AG09319 (cell line): ENCODE measurements at places on chromosomes 12 and 14.
A peak's percentile ranks its signal among the peaks of the same experiment; 100 is the strongest.

DNA sequence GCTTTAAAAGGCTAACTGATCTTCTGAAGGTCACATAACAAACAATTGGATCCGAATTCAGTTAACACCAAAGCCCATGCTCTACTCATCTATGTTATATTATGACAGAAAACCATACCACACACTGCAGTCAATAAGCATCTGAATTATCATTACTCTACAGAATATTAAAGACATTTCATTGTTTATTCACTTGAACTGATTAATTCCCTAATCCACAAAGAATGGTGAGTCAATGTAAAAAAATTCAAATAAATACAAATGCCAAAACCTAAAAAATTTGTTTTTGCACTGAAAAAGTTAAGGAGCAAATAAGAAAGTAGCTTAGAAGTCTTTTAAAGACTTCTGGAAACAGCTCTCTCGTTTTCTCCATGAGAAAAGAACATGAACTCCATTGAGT lies 13.7 kb downstream of the NID2 start:
- no peak for DNase-seq

- DNase-seq = no peak
Observed at GRCh38 chr12:124039276-124039675, 66.3 kb downstream of the ZNF664 start.

DNA sequence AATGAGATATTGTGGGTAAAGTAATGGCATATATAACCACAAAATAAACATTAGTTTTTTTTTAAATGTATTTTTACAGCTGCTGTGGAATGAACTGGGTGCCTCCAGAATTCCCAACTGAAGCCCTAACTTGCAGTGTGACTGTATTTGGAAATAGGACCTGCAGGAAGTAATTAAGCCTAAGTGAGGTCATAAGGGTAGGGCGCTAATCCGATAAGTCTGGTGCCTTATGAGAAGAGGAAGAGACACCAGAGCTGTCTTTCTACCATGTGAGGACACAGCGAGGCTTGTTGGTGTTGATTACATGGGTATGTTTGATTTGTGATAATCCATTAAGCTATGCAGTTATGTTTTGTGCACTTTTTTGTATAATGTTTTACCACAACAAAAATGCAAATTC lies 136.8 kb downstream of the TPH2 start:
- DNase-seq = no peak

DNA sequence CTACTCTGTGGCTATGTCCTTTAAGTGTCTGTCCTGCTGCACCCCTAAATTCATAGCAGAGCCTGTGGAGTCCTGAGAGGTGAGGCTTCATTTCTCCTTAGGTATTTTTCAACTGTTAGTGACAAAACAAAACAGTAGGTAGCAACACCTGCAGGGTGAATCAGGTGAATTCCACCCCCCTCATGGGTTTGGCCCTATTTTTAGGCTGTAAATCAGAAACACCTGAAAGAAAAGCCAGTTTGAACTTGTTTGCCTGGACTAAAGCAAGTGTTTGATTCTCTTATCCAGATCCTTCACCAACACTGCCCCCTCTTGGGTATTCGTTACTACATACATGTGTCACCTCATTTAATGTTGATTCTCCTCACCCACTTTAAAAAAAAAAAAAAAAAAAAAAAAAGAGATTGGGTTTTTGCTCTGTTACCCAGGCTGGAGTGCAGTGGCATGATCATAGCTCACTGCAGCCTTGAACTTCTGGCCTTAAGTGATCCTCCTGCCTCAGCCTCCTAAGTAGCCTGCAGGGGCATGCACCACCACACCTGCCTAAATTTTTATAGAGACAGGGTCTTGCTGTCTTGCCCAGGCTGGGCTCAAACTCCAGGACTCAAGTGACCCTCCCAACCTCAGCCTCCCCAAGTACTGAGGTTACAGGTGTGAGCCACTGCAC lies 10.3 kb downstream of the TBPL2 start:
- peak; percentile 66 for DNase-seq

- DNase-seq = no peak
Observed at GRCh38 chr14:53376064-53376463, 222.9 kb upstream of the DDHD1 start.

GRCh38 chr12:64097366-64098105 lies 124.6 kb downstream of the KICS2 start:
- no peak for DNase-seq

- no peak for DNase-seq
Observed at GRCh38 chr12:131499160-131499863, 211.6 kb upstream of the SFSWAP start.

DNA sequence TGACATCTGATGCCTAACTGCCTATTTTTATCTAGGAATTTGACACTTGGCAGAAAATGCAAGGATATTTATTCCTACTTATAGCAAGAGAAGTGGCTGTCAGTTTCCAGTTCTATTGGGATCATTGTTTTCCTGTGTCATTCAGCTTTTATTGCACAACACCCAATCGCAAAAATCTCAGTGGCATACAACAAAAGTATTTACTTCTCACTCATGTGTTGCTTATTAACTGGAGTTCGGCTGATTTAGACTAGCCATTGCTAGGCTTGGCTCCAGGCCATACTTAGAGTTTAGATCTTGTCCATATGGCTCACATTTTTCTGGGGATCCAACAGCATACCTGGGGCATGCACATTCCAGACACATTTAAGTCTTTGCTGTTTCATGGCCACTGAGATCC lies 218.6 kb upstream of the SYT1 start:
- DNase-seq = peak; percentile 1

DNA sequence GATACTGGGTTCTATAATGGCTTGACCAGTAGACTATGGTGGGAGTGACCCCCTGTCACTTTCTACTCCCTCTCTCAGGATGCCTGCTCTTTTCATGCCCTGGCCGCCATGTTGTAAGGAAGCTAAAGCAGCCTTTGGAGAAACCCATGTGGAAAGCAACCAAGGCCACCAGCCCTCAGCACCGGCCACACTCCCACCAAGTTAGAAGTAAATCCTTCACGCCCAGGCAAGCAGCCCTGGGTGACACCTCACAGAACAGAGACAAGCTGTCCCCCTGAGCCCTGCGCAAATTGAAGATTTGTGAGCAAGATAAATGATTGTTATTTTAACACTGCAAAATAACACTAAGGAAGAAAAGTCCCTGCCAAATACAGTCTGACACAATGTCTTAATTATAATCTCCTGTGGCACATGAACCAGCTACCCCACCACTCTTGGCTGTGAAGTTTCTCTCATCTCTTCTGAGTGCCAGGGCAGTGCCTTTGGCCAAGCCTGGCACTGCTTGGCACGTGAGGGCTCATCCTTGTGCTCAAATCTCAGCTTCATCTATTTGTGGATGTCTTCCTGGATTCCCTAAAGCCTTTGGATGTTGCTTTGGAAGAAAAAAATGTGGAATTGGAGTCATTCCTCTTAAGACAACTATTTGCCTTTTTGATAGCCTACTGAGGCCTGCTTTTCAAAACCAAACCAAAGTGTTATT lies 39.2 kb upstream of the PIWIL1 start:
- no peak for DNase-seq

GRCh38 chr14:102633906-102634595 lies 41.6 kb downstream of the RCOR1 start:
- no peak for DNase-seq

DNA sequence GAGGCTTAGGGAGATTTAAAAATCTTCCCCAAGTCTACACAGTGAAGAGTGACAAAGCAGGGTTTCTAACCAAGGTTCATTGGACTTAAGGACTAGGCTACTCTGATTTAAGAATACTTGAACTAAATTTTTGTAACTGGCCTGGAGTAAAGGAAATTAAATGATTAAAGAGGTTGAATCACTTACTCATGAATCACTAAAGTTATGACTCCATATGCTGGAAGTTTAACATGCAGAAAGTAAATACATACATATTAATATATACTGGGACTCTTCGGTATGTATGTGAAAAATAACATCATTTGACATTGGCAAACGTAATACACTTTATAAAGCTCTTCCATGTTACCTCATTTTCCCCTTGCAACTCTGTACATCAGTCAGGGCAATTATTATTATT lies 322.9 kb downstream of the KCNH5 start:
- DNase-seq = no peak

DNA sequence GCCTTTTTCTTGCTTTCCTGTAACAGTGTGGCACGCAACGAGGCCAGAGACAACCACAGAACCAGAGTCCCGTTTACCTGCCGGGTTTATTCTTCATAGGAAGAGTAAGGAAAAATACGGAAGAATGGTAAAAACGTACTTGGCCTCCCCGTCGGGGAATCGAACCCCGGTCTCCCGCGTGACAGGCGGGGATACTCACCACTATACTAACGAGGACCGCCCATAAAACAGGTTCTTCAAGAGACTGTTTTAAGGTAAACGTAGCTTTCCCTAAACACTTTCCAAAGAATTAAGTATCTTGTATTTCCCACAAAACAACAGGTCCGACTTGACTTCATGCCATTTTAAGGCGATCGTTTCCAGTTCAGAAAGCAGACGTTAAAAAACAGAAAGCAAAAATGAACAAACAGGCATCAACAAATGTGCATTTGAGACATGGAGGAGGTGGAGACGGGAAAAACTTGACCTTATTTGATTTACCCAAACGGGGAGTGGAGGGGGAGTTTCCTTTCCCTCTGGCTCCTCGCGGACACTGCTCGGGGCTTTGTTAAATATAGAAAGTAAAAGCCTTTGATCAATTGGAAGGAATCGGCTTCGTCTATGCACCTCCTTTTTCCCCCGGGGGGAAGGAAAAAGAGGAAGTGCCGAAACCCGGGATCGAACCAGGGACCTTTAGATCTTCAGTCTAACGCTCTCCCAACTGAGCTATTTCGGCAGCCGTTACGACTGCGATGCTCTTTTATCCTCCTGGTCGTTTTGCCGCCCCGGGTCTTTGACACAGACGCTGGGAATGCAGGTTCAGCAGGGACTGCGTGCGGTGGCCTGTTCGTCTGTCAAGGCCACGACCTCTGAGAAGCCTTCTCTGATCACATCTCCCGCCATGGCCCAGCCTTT lies 13.0 kb upstream of the UBC start:
- DNase-seq = no peak

DNA sequence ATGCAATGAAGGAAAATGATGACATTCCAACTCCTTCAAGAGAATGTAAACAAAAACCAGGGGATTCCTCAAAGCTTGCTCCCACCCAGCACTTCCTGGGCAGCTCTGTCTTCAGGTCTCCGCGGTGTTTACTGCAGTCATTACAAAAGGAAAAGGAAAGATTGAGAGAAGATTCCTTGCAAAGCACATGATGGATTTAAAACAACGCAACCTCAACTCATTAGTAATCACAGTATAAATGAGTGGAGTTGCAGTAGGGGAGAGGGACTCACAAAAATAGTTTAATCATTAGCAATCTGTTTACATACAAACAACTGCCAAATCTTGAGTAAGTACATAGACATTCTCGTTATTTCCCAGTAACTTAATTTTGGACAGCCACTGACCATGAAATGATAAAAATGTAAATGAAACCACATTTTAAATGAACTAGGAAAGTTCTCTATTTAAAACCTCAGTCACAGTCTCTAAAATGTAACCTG lies 49.7 kb upstream of the OVCH1 start:
- peak; percentile 84 for DNase-seq

GRCh38 chr12:82130762-82131161 lies 227.4 kb downstream of the CCDC59 start:
- DNase-seq = no peak

DNA sequence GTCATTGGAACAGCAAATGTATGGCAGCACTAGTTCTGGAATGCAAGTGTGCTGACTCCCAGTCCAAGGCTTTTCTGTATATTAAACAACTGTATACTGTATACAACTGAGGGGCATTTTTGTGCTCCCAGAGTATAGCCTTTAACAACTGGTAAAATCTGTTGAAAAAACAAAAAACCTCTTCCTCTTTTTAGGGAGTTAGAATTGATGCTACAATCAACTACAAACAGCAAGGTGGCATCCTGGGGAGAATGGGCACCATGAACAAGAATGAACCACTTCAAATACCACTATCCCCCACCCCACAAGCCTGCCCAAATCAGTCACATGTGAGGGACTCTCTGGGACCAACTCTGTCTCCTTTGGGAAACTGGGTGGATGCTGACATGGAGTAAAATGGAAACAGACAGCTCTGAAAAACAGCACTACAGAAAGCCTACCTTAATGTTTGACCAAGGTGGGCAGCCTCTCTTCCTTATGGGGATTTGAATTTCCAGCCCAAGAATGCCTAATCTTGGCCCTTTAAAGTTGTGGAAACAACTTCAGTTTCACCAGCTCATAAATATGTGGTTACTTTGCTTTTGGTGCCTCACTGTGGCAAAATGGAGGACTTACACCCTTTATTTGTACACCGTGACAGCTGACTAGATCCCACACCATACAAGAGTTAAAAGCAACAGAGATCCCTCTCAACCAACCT lies 7.5 kb downstream of the VTI1B start:
- DNase-seq = no peak

DNA sequence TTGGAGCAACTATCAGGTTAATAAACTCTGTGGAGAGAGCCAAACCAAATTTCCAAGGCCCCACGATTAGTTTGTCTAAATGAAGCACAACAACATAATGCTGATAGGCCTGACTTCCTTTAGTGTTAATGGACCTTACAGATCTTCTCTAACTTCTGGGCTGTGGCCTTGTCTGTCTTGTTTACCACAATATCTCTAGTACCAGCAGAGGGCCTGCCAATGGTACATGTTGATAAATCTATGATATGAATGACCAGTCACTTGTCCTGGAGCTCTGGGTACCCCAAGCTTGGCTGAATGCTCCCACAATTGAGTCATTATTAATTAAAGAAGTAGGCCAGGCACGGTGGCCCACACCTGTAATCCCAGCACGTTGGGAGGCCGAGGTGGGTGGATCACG lies 78.9 kb upstream of the CISTR start:
- DNase-seq = no peak

DNA sequence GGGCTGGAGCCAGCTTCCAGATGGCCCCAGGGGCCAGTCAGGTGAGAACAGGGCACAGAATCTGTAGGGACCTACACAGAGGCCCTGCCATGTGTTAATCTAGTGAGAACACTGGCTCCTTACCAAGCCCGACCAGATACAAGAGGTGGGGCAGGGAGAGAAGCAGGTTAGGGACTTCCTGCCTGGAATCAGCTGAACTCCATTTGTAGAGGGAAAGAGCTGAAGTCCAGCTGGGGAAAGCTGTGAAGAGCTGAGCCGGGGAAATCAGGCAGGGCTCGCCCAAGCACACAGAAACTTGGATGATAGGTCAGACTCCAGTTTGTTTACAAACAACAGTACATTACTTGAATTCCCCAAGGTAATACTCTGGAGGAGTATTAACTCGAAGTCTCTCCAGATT lies 46.7 kb downstream of the PTGER2 start:
- DNase-seq = no peak

DNA sequence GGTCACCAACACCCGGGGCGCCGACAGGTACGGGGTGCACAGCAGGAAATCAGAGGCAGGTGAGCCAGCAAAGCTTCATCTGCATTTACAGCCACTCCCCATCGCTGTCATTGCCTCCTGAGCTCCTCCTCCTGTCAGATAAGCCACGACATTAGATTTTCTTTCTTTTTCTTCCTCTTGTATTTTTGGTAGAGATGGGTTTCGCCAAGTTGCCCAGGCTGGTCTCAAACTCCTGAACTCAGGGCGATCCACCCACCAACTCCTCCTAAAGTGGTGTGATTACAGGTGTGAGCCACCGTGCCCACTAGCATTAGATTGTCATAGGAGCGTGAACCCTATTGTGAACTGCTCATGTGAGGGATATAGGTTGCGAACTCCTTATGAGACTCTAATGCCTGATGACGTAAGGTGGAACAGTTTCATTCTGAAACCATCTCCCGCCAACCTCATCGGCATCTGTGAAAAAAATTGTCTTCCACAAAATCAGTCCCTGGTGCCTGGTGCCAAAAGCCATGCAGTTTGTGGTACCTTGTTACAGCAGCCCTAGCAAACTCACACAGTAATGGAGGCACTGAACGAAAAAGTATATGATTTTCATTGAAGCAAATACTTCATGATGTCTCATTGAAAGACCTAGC lies 1.5 kb downstream of the STYK1 start:
- no peak for DNase-seq

- no peak for DNase-seq
Observed at GRCh38 chr12:53856132-53856531, 82.5 kb upstream of the HOXC13 start.
